ENCODE measurements at places on chromosomes 11 and 22.

DNA sequence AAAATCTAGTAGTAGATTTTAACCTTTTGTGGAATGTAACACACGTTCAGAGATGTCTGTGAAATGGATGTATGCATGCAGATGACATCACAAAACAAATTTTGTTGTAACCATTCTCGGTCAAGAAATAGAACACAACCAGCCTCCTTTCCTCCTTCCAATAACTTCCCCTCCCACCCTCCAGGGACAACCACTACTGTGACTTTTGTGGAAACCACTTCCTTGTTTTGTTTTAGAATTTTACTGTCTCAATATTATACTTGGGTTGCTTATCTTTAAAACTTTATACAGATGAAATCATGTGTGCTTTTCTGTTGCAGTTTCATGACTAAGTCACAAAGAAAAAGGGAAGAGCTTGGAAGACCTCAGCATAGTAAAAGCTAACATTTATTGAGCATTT, 189.4 kb upstream of the NCAM1 start:
- no peak for DNase-seq

DNA sequence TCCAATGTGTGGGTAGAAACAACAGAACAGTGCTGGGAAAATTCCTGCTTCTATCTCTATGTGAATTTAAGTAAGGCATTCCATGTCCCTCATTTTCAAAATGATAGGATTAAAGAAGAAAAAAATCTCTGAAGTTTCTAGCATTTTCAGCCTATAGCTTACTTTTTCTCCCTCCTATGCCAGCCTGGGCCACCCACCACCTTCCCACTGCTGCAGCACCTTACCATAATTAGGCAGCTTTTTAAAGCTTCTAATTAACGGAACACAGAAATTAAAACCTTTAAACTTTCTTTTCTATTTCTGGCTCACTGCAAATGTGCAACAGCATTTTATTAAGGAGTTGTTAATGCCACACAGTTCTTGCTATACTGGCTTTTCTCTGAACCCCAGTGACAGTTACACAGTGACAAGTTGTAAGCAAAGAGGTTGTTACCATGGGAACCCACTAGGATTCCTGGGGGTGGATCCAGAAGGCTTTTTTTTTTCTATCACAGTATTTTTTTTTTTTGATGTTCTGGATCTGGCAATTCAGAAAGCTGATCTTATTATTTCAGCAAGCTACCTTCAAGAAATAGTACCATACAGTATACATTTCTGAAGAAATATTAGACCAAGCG, 20.2 kb downstream of the CELF1 start:
- DNase-seq, result no peak

- no peak for DNase-seq
These were observed 846 bp upstream of the NRGN start for GRCh38 chr11:124738713-124739478.

GRCh38 chr11:116193321-116194131, 579.3 kb downstream of the BUD13 start:
- DNase-seq, result no peak

GRCh38 chr11:120667281-120667680, 155.7 kb downstream of the GRIK4 start:
- DNase-seq, result no peak

- no peak for DNase-seq
These were observed 66.6 kb downstream of the MED15 start for GRCh38 chr22:20573833-20574615.

DNA sequence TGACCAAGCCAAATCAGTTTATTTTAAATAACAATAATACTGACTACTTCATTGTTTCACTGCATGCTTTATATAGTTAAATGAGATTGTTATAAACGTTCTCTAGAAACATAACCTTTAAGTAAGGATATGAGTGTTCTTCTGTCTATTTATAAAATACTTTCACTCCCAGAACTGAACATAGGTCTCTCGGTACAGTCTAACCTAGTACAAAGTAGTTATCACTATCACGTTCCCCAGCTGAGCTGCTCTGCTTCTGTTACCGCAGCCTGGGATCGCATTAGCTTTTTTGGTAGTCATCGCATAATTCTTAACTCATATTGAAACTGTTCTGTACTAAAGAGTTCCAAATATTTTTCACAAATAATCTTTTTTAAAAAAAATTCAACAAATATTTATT, 143.6 kb downstream of the WNT11 start:
- DNase-seq, result peak; percentile 44

GRCh38 chr22:49258107-49259010, 569.3 kb downstream of the BRD1 start:
- no peak for DNase-seq

DNA sequence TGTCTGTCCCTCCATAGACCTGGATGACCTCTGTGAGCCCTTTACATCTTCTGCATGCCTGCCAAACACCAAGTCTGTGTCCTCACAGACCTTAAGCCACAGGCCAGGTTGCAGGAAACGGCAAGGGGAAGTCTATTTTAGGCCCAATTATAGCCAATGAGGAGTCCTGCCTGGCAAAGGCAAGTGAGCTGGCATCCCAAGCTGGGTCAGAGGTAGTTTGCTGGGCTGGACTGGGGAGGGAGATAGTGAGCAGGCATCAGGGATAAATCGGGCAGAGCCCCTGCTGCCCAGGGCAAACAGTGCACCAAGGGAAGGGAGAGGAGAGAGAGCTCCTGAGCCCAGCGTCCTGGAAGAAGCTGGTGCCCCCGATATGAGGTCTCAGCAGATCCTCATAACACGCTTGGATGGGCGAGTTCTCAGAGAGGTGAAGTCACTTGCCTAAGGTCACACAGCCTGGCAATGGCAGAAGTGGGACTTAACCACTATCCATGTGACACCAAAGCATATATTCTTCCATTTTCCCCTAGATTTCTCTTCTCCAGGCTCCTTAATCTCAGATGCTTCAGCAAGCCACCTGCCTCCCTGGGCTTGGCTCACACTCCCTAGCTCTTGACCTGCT, 3.7 kb upstream of the RELT start:
- no peak for DNase-seq

- DNase-seq, result no peak
These were observed 80.5 kb downstream of the GRAMD1B start for GRCh38 chr11:123510579-123510905.

DNA sequence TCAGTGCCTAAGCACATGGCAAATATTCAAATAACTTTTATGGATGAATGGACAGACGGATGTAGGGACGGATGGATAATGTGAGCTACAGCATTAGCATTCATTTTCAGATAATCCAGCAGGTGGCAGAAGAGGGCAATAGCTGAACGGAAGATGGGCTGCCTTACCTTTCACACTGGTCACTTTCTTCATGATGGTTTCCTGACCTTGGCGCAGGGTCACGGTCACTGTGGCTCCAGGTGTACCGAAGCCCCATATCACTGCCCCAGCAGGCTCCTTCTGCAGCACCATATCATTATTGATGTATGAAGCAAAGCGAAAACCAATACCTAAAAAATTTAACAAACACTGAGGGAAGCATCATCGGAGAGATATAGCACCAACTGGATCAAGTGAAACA, 4.3 kb downstream of the SIAE start:
- peak; percentile 34 for DNase-seq

- no peak for DNase-seq
These were observed 85.9 kb downstream of the TIMP3 start for GRCh38 chr22:32887324-32887980.

- DNase-seq, result no peak
These were observed 92.9 kb upstream of the THY1 start for GRCh38 chr11:119515771-119516400.

DNA sequence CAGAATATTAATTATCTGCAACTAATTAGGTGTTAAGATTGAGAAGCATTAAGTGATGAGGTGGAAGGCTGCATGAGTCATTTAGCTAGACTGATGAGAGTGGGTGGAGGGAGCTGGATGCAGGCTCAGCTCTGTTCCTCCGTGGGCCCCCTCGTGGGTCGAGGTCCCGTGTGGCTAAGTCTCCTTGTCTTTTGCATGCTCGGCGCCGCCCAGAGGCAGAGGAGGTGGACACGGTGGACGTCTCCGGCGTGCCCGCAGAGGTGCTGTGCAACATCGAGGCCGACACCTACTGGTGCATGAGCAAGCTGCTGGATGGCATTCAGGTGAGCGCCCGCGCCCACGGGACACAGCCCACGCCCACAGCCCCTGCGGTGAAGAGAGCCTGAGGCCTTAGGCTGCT, 211.6 kb downstream of the TBC1D22A start:
- DNase-seq, result no peak

DNA sequence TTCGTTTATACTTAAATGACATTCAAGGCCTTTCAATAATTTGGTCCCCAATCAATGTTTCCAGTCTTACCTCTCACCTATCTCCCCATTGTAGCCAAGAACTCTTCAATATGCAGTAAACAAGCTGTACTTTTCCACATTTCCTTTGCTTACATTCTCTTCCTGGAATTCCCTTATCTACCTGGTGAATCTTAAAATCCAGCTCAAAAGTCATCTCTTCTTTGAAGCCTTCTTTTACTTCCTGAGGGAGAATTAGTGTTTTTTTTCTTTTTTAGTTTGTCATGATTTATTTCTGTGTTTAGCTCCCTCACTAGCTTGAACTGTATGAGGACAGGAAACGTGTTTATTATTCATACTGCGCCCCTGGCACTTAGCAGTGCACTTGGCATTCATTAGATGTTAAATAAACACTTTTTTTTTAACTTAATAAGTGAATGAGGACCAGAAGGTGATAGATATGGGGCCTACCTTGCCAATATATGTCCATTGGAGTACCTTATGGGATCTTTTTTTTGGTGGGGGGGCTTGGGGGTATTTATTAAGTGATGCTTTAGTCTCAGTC, 4.9 kb upstream of the PTS start:
- DNase-seq, result no peak

DNA sequence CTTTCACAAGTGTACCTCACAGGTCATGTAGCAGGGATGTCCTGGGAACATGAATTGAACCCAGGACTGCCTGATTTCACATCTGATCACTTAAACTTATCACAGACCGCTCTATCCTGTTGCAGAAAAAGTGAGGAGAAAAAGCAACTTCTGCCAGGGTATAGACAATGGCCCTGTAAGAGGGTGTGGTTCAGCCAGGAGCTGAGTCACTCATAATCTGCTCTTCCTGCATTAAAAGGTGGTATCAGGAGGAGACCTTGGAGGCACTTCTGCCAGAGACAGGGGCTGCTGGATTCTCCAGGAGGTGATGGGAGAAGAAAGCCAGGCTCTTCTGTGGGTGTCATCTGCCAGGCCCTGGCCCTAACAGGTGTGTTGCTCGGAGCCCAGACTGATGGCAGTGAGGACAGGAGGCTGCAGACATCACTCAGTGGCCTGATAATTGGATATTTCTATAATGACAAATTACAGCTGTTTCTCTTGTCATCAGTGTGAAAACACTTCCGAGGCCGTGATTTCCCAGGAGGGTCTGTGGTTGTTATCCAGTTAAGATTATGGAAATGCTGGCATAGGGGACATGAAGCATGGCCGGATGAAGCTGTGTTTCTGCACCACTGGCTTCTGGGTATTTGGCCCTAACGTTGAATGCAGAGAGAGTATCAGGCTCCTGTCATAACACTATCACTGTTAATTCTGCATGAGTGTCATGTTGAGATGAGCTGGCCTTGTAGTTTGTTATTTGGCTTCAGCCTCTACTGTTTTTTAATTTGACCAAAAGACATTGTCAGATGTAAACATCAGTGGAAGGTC, 125.1 kb upstream of the ZBED5 start:
- DNase-seq, result no peak

GRCh38 chr11:69530278-69531070, 49.0 kb downstream of the LINC01488 start:
- DNase-seq, result no peak

GRCh38 chr11:61868571-61869428, 22.5 kb downstream of the FADS3 start:
- no peak for DNase-seq
